D721Med (cell line): ENCODE measurements at places on chromosomes 3 and 15.

- no peak for DNase-seq
Measured at GRCh38 chr15:38750786-38751185, 186.2 kb upstream of the RASGRP1 start.

GRCh38 chr15:42367041-42367440 is 7.7 kb downstream of the CAPN3 start:
- no peak for DNase-seq

- DNase-seq = no peak
Measured at GRCh38 chr3:111901637-111902036, 42.6 kb downstream of the PHLDB2 start.

DNA sequence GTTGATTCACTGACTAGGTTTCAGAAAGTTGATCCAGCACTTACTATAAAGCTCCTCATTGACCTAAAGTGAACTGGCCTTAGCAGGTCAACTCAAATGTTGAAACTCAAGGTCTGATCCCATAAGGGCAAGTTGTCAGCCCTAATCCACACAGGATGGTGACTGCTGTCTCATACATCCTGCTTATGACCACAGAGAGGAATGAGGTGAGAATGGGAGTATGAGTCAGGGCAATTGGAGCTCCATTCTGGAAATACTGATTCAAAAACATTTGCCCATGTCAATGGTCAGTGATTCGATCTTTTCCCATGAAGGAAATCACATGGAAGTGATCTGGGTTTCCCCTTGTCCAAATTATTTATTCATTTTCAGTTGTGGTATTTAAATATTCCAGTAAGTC is 78.7 kb downstream of the ZNF385D start:
- DNase-seq = no peak

- DNase-seq = no peak
Measured at GRCh38 chr15:64004587-64004986, 41.7 kb downstream of the DAPK2 start.
